ENCODE measurements at places on chromosomes 7 and 10.

DNA sequence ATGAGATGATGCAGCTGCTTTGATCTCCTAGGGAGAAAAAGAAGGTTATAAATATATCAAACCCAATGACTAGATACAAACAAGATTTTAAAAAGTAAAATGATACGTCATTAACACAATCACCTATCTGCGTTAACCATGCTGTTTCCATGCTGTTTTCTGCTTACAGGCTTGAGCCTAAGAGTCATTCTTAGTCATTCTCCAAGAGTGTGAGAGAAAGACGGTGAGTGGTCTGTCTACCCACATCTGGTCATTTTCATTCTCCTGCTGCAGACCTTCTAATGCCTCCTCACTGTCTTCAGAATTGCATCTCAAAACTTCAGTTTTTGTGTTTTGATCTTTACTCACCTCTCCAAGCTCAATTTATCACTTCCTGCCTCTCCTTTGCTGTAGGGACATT lies 98.0 kb upstream of the ELMO1 start:
- no peak for DNase-seq

DNA sequence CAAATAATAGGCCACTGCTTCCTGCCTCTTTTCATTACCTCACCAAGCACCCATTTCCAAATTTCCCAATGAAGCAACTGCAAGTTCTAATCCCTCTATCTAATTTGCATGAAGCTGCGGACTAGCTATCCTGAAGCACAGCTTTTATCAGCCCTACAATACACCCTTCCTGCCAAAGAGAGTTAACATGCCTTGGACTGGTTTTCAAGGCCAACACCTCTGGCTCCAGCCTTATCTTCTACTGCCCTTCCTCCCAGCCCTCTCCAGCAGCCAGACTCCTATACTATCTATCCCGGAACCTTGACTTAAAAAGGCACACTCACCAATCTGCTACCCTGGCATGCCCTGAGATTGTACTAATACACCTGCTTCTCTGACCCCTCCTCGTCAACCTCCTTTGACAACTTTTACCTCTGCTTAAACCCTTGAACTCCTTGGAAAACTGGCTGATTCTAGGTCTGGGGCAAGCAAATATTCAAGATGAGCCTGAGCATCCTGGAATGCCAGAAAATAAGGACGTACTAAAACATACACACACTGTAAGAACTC lies 73.4 kb downstream of the SGMS1 start:
- DNase-seq = no peak

DNA sequence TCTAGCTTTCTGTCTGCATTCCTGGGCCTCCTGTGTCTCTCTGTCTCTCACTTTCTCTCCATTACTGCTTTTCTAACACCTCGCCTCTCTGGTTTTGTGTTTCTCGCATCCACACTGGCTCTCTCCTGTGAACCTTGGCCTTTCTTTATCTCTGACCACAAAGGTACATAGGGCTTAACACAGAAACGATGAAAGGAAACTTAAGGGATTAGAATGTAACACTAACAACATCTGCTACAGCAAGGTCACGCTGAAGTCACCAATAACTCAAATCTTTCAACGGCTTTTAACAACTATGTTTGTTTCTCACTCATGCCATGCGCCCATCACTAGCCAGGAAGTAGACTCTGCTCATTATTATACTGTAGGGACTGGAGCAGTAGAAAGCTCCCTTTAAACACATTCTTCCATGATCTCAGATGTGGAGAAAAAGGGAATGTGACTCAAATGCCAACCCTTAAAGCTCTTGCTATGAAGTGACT lies 9.3 kb upstream of the OR6V1 start:
- no peak for DNase-seq

DNA sequence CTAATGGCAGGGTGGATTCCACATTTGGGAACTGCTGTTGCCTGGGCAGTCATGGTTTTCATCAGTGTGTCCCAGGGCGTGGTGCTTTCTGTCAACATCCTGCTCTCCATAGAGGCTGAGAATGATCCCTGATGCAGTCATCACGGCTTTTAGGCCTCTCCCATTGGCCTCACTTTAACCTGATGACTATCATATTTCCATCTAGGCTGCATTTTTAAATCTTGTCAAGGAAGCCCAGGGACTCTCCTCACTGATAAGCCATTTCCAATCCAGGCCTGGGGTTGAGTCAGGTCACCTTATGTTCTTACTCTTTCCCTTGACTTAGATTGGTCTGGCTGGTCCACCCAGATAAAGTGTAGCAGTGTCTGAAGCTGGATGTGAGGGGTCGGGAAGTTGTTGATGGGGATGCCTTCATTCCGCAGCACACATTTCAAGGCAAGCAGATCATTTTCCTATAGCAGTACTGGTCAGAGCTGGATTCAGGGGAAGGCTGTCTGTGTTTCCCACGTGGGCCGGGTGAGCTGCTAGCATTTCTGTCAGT lies 177.0 kb downstream of the AUTS2 start:
- DNase-seq = no peak

- DNase-seq = peak; percentile 55
Observed at GRCh38 chr7:77453531-77453930, 37.4 kb upstream of the GSAP start.

DNA sequence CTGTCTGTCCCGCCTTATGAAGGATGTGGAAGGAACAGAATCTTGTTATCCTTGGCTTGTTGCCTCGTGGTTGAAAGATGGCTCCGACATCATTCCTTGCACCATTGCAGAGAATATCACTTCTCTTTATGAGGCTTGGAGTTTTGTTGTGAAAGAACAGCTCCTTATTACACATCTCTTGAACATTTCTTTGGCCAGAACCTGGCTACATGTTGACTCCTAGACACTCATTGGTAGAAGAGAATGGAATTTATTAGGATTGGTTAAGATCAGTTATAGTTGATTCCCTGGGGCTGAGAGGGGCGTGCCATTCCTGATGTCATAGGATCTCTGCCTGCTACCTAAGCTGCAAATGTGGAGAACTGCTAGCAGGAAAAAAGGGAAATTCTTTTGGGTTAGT lies 180.5 kb upstream of the CTBP2 start:
- no peak for DNase-seq

DNA sequence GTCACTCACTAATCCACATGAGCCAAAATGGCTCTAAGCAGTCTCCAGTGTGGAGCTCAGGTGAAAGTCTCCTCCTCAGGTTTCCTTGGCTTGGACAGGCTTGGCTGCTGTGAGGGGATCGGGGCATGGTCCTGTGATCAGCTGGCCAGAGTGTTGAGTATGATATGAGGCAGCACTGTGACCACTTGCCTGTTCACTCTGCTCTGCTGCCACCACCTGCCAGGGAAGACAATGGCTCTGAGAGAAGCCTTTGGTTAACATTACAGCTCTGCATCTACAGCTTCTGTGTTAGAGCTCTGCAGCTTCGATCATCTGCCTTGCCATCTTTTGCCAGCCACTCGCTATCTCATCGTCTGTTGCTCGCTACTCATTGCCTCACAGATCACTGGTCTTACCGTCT lies 20.1 kb upstream of the PTN start:
- no peak for DNase-seq

DNA sequence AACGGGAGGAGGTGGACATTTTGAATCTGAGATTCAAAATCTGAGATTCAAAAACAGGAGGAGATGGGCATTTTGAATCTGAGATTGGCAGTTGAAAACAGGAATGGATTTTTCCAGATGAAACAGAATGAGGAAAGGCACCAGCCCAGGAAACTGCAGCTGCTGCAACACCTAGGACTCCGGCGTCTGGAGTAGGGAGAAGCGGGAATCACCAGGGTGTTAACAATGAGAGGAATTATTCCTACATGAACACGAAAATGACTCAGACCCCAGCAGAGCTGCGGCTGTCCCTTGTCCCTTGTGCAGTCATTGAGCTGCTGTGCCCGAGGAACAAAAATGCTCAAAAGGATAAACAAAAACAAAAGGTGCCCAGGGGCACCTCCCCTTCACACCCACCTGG lies 59.9 kb upstream of the KAT6B start:
- no peak for DNase-seq

DNA sequence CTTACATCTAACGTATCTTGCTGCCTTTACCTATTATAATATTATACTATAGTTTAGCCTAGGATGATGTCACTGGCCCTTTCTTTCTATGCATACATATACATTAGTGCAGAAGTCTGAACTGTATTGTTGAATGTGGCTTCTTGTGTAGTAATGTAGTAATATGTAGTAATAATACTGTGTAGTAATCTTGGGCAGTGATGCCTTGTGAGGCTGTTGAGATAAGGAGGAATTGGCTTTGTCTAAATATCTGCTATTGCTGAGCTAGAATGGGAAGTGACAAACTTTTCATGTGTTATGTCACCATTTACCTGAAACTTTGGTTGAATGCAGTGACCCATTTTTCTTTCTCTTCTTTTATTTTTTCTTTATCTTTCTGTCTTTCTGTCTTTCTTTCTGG lies 11.0 kb downstream of the GLCCI1 start:
- DNase-seq = no peak

DNA sequence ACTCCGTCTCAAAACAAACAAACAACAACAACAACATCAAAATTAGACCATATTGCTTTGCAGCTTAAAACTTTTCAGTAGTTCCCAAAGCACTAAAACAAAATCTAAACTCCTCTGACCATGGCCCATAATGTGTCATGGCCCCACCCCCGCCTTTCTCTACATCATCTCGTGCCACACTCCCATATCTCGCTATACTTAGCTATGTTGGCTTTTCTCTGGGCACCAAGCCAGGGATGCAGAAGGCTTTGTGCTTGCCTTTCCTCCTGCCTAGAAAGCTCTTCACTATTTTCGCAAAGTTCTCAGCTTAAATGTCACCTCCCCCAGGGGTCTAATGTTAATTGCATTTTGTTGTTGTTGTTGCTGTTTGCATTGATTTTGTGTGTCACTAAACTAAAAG lies 15.1 kb upstream of the SLC16A12 start:
- DNase-seq = no peak

DNA sequence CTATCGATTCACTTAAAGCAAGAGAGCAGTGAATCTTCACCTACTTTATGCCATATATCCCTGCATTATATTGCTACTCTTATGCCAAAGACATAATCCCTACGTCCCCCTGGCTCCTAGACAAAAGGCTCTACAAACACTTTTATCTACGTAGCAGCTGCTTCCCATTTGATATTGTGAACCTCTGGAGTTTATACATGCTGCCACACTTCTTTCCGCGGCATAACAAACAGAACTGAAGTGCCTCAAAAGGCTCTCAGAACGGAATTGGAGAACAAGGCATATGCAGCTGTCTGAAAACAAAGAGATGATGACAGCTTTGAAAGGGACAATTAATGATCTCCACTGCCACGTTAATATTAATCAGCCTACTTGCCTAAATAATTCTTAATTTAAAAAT lies 985.6 kb upstream of the LRRN3 start:
- peak; percentile 9 for DNase-seq

DNA sequence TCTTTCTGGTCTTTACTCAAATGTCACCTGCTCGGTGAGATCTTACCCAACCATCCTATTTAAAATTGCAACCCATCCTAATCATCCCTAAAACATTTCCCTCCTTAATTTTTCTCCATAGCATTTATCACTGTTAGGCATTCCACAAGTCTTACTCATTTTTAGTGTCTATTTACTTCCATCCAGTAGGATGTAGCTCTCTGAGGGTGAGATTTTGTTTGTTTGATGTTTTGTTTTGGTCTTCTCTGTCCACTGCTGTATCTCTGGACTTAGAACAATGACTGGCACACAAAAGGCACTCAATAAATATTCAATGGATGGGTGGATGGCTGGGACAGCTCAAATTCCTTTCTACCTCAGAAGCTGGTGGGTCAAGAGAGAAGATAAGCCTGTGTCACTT lies 15.8 kb upstream of the DUSP5 start:
- no peak for DNase-seq

DNA sequence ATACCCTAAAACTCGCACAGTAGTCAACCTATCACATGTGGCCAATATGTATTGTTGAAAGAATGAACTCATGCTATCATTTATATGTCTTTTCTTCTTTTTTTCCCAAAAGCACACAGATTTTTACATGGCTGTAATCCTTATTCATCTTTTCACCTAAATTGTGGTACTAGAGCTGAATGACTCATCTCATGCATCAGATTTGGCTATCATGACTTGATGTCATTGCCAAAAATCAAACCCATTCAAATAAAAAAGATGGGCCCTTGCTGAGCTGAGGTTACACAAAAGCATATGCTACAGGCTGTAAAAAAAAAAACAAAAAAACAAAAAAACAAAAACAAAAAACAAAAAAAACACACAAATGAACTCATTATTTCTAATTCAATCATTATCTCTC lies 3.3 kb upstream of the LMOD2 start:
- no peak for DNase-seq

DNA sequence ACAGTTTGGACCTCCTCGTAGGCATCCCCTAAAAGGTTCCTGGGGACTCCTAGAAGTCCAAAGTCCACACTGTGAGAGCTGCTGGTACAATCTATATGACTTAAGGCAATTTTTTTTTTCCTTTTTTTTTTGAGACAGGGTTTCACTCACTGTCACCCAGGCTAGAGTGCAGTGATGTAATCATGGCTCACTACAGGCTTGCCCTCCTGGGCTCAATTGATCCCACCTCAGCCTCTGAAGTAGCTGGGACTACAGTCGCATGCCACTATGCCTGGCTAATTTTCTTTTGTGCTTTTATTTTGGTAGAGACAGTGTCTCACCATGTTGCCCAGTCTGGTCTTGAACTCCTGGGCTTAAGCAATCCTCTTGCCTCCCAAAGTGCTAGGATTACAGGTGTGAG lies 4.6 kb upstream of the SPOCK2 start:
- DNase-seq = no peak

DNA sequence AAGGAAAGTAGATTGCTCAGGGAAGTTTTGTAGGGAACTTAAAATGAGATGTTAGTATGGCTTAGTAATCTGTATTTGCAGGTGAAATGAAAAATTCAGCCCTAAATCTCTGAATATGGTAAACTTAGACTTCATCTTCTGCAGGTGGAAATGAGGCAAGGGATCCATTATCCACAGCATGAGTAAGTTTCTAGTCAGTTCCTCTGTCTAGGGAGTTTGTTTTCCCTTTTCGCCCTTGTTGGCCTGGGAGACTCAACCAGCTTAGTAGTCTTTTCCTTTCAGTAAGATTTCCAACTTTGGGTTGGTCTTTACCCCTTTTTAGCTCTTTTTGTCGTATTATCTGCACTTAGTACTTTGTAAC lies 65.6 kb downstream of the ZEB1 start:
- peak; percentile 60 for DNase-seq

GRCh38 chr7:949021-949934 lies 5.2 kb downstream of the ADAP1 start:
- no peak for DNase-seq

DNA sequence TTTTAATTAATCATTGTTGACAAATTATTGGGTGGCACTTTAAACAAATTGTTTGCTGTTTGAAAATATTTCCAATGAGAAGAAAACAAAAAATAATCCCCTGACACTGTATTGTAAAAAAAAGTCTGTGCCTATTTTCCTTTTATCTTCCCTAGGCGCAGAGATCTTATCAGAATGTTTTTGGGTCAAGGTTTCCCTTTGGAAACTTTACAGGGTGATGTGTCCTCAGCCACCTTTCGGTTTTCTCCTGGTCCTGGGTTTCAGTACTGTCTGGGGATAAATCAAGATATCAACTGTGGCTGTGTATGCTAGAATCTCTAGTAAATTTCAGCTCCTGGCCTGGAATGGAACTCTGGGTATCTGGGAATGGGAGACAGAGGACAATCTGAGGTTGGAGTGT lies 1.4 kb downstream of the ZNF107 start:
- no peak for DNase-seq

- no peak for DNase-seq
Observed at GRCh38 chr10:18178854-18179483, 38.7 kb downstream of the CACNB2 start.

All from endothelial cell of umbilical vein (primary cell).